Hematopoietic multipotent progenitor cell (in vitro differentiated cells): ENCODE measurements at places on chromosomes 11 and 22.

DNA sequence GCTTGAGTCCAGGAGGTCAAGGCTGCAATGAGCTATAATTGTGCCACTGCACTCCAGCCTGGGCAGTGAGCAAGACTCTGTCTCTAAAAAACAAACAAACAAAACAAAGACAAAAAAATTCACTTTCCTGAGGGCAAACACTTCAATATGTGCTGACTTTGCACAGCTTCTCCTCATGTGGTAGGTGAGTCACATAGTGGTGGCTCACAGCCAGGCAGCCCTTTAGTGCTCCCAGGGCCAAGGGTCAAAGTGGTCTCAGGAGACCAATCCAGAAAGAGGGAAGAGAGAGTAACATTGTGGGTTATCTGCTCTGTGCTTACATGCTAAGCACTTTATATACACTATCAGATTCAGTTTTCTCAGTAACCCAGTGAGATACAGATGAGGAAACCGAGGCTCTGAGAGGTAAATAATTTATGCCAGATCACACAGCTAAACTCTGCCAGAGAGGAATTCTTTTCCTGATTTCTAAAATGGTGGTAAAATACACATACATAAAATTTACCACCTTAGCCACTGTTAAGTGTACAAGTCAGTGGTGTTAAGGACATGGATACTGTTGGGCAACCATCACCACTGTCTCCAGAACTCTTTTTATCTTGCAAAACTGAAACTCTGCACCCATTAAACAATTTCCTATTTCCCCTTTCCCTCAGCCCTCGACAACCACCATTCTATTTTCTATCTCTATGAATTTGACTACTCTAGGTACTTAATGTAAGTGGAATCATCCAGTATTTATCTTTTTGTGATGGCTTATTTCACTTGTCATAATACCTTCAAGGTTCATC, 231.7 kb upstream of the NARS2 start:
- no peak for DNase-seq

DNA sequence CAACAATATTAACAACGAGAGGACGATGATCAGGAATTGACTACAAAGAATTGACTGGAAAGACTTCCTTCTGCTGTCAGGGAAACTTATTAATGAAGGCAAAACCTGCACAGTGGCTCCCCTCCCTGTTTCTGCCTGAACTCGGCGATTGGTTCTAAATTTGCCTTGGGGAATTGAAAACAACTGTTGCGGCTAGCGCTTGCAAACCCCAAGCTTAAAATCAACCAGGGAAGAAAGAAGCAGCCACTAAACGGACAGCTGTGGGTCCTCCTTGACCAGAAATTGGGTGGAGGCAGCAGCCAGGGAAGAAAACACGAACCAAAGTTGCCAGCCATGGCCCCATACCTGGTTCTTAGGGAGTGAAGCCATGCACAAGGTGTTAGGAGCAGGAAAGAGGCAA, 383.5 kb upstream of the CADM1 start:
- no peak for DNase-seq

DNA sequence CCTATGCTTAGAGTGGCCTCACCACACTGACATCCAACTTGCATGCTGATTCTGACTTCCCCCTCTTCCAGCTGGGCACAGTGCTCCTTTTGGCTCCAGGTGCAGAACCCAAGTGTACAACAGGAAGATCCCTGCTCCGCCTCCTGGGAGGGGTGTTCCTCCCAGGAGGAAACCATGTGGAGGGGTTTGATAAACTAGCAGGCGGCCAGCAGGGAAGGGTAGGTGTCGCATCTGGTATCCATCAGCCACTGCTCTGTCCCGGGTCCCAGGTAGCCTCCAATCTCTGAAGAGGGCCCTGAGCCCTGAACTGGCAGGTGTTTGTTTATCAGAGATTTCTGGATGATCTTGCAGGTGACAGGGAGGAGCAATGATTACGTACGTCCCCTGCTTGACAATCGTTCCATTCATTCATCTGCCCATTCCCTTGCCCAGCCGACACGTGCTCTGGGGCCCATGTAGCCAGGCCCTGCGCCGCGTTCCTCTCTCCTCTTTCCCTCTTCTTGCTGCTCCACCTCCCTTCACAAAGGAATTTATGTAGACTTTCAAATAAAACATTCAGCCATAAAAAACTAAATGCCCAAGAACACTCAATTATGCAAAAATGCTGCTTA, 41.2 kb upstream of the MICAL2 start:
- no peak for DNase-seq

DNA sequence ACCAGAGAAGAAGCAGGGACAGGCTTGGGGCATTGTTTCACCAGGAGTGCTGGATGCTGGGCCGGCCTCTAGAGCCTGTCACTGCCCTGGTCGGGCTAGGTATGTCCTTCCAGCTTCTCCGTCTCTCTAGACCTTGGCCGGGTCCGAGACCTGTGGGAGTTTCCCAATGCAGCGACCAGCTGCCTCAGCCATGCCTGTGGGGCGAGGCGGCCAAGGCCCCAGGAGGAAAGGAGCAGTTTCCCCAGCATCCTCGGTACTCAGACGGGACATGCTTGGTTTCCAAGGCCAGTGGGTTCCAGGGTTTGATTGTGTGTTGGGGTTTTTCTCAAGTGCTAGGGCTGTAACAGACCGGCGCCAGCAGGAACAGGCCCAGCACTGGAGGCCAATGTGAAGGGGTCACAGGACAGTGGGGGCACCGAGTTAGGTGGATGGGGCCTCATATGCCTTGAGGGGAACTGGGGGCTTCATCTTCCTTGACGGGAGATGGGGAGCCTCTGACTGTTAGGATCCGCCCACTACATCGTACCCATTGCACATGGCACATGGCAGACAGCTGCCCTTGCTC, 339.0 kb downstream of the TBC1D22A start:
- DNase-seq: no peak

- DNase-seq: no peak
These were observed 12.1 kb upstream of the LRRC32 start for GRCh38 chr11:76682684-76683083.
